Activated naive CD4-positive, alpha-beta T cell treated with anti-CD3 and anti-CD28 coated beads for 36 hours (primary cell): ENCODE measurements at places on chromosomes 5 and 9. TPM values are rescaled to one million over a fixed set of nuclear protein-coding genes. Genes with fewer than 3 reads are reported as not detected.

The ZSWIM6 gene
- 4.3 TPM for total RNA-seq

The INSL6 gene
- total RNA-seq, result not detected

The SHROOM1 gene
- total RNA-seq, result 0.21 TPM

The ANKRD33B gene
- total RNA-seq, result 1.9 TPM

The MYOZ3 gene
- 0.49 TPM for total RNA-seq

The KIF4B gene
- 0.10 TPM for total RNA-seq

The ZNF483 gene
- total RNA-seq, result 2.3 TPM

The GAS1 gene
- 0.15 TPM for total RNA-seq

The CDH18 gene
- not detected for total RNA-seq

The PTGR1 gene
- total RNA-seq, result 1.1 TPM

The SHB gene
- 1.2 TPM for total RNA-seq

The SIL1 gene
- 29.6 TPM for total RNA-seq

The SLC24A2 gene
- not detected for total RNA-seq

The CNTRL gene
- total RNA-seq, result 63.6 TPM

The HSPB3 gene
- total RNA-seq, result not detected

The N4BP3 gene
- total RNA-seq, result 1.6 TPM

The C9orf85 gene
- total RNA-seq, result 6.2 TPM

The ZDHHC21 gene
- 3.5 TPM for total RNA-seq

The FSTL4 gene
- 0.30 TPM for total RNA-seq
